T-helper 17 cell (primary cell): ENCODE measurements at places on chromosomes 5 and 9. TPM values are rescaled to one million over a fixed set of nuclear protein-coding genes. Genes with fewer than 3 reads are reported as not detected.

PRR7 gene
- 32.0 TPM for total RNA-seq

GRCh38 chr9:92954049-92954861 is 6.9 kb downstream of the FGD3 start:
- no peaks in the 10 kb centered on the region for H3K36me3 ChIP-seq
- DNase-seq, result peak; percentile 65
- H3K27ac ChIP-seq, result peak overlapping the region; percentile 94
- no peaks in the 10 kb centered on the region for H3K27me3 ChIP-seq

DNA sequence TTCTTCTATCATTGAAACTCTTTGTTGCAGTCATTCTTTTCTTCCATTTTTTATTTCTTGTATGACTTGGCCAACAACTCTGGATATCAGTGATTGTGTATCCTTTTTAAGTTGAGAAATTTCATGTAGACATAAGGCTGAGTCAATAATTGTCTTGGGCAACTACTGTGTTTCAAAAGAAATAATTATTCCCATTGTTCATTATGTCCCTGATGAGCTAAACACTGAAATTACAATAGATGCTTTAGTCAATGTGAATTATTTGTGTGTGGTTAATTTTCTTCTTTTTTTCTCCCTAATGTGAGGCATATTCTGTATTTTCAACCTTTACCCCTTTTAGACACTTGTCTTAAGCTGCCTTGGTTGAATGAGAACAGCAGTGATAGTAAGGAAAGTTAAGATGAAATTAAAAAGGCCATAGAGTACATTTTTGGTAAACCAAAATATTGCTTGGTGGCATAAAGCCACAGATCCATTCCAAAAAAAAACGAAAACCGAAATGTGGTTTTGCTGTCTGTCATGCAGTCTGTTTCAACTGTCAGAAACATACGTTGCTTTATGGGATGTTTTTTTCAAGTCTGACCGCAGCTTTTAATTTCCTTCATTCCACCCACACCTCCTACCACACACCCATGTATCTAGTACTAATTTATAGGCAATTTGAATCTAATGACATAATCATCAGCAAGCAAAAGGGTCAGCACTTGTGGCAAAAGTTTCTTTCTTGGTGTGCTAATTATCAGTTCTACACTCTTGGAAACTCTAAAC is 21.1 kb downstream of the TLE4 start:
- H3K4me1 ChIP-seq, result peaks cover 60% of the 10 kb centered on the region
- H3K36me3 ChIP-seq, result peaks cover 3% of the 10 kb centered on the region
- DNase-seq, result no peak
- peak overlapping the region; percentile 55 for H3K4me3 ChIP-seq
- peak overlapping the region; percentile 34 for H3K27ac ChIP-seq
- H3K27me3 ChIP-seq, result no peaks in the 10 kb centered on the region

DNA sequence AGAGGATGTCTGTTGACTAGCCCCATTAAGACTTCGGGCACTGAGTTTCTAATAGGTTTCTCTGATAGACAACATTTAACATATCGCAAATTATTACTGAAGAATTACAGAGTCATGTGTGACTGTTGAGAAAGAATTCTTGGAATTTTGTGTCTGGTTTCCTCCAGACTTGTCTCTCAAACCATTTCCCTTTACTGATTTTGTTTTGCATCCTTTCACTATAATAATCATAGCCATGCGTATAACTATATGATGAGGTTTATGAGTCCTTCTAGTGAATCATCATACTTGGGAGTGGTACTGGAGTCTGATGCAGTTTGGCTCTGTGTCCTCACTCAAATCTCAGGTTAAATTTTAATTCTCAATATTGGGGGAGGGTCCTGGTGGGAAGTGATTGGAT is 27.0 kb downstream of the ZNF169 start:
- H3K4me3 ChIP-seq, result no peak overlapping the region
- H3K27ac ChIP-seq, result no peak overlapping the region
- no peaks in the 10 kb centered on the region for H3K27me3 ChIP-seq
- peaks cover 13% of the 10 kb centered on the region for H3K36me3 ChIP-seq
- peaks cover 9% of the 10 kb centered on the region for H3K4me1 ChIP-seq
- no peak for DNase-seq

DNA sequence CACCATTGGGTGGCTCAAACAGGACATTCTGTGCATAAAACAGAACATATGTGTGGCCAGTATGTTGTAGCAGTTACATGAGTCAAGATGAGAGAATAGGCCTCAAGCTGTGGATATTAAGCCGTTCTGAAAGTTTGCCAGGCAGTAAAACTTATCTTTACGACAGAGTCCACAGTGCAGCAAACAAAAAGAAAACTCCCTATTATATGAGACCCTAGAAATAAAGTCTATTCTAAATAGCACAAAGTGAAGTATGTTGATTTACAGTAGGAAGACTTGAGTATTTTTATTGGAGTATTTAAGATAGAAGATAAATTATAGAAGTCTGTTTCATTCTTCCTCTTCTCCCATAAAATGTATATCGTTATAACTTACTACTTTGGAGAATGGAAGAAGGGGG is 271.5 kb downstream of the ADGRV1 start:
- no peak overlapping the region for H3K27ac ChIP-seq
- no peaks in the 10 kb centered on the region for H3K36me3 ChIP-seq
- peaks cover 8% of the 10 kb centered on the region for H3K27me3 ChIP-seq
- DNase-seq, result no peak
- H3K4me3 ChIP-seq, result no peak overlapping the region

- H3K4me3 ChIP-seq, result no peak overlapping the region
- H3K27me3 ChIP-seq, result peaks cover 23% of the 10 kb centered on the region
- no peaks in the 10 kb centered on the region for H3K4me1 ChIP-seq
- H3K36me3 ChIP-seq, result no peaks in the 10 kb centered on the region
- no peak for DNase-seq
- H3K27ac ChIP-seq, result no peak overlapping the region
Measured at GRCh38 chr5:3103262-3103811, 351.9 kb upstream of the IRX2 start.
